Endothelial cell of umbilical vein (primary cell): ENCODE measurements at places on chromosomes 13 and 19. TPM values are rescaled to one million over a fixed set of nuclear protein-coding genes. Genes with fewer than 3 reads are reported as not detected.

DNA sequence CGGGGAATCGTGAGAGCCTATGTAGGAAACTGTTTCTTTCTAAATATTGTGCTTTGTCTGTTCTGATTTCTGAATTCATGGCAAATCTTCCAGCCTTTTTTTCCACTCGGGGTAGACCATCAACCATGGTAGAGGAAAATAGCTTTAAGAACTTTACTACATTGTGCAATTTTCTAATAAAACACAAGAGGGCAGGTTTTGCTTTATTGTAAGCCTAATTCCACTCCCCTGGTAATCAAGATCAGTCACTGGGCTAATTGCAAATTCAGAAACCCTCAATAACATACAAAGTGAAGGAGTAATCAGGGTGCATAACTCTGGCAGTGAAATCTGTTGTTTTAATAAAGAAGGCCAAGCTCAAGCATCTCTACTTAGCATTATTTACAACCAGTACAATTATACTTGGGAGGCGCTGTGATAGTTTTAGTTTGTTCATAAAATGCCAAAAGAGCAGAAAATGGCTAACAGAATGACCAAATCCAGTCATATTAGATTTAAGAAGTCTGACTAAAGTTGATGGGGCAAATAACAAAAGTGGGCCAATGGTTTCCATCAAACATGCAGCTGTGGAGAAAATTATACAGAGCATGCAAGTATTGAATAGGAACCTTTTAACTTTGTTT lies 43.8 kb downstream of the DCT start:
- DNase-seq, result peak; percentile 43

GRCh38 chr19:6999933-7000332 lies 21.3 kb downstream of the MBD3L2B start:
- no peak for DNase-seq

GRCh38 chr13:31159306-31159705 lies 2.4 kb downstream of the HSPH1 start:
- DNase-seq, result no peak

ZNF540 gene
- total RNA-seq, result 0.75 and 0.83 TPM in 2 replicates

CCL25 gene
- total RNA-seq, result not detected in 2 replicates

GRCh38 chr13:87821512-87821911 lies 150.3 kb downstream of the SLITRK5 start:
- no peak for DNase-seq

ERICH6B gene
- not detected in 2 replicates for total RNA-seq

DNA sequence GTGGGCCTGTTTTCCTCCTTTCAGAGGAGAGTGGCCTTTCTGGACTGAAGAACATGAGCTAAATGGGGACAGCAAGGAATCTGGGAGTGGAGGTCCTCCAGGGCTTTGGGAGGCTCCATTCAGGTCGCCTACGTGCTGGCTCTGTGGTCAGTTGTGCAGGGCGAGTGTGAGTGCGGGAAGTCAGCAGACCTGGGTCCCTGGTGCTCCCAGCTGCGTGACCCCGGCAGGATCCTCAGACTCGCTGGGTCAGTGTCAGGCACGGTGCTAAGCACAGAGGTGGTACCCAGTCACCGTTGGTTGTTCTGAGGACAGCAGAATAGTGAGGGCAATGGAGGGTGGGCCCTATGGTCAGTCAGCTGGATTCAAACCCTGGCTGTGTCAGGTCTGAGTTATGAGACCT lies 85.8 kb downstream of the SIPA1L3 start:
- no peak for DNase-seq

ZNF699 gene
- total RNA-seq, result 3.9 and 4.7 TPM in 2 replicates

- DNase-seq, result no peak
Observed at GRCh38 chr13:51632591-51633362, 48.5 kb downstream of the WDFY2 start.

DNA sequence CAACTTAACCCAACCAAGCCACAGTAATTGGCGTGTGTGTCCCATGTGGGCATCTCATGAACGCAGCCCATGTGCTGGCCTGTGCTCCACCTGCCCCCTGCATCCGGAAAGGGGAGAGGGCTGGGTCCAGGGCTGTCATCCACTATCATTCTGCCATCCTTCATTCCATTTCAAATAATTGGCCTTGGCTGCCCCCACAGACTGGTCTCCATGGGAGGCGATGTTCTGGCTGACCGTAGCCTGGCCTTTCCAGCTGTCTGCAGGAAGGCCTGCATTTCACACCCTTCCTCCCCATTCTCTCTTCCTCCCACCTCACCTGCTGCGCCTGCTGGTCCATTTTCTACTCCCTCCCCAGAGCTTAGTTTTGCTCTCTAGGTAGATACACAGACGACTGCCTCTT lies 442.8 kb downstream of the COG6 start:
- no peak for DNase-seq

GRCh38 chr19:2582984-2583956 lies 107.3 kb downstream of the GADD45B start:
- DNase-seq, result no peak

DNA sequence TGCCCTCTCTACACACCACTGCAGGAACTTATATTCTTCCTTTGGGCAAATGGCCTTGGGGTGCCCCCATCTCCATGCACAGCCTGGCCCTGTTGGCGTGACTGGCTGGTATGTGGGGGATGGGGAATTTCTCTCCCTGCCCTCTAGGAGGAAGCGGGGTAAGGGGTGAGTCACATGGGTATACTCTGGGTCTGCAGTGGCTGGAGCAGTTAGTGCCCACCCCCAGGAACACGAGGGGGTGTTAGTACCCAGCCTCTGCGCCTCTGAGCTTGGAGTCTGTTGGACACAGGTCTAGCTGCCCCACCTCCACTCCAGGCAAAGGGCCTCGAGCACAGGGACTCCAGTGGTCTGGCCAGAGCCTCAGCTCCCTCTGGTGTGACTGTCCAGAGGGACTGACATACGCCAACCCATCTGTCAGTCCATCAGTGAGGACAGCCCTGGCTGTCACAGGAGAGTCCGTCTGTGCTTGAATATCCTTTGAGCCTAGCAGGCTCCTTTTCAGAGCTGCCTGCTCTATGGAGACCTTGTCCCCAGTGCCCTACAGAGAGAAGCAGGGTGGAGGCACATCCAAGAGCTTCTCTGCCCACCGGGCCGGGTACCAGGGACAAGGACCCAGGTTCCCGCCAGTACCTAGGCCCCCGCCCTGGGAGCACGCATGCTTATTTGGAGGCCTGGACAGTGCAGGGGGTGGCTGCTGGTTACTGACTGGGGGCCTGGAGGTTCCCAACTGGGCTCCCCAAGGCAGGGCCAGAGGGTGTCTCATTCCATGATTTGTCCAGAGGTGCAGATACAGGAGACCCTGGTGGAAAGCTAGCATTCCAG lies 66.6 kb downstream of the CHST8 start:
- DNase-seq, result no peak

DNA sequence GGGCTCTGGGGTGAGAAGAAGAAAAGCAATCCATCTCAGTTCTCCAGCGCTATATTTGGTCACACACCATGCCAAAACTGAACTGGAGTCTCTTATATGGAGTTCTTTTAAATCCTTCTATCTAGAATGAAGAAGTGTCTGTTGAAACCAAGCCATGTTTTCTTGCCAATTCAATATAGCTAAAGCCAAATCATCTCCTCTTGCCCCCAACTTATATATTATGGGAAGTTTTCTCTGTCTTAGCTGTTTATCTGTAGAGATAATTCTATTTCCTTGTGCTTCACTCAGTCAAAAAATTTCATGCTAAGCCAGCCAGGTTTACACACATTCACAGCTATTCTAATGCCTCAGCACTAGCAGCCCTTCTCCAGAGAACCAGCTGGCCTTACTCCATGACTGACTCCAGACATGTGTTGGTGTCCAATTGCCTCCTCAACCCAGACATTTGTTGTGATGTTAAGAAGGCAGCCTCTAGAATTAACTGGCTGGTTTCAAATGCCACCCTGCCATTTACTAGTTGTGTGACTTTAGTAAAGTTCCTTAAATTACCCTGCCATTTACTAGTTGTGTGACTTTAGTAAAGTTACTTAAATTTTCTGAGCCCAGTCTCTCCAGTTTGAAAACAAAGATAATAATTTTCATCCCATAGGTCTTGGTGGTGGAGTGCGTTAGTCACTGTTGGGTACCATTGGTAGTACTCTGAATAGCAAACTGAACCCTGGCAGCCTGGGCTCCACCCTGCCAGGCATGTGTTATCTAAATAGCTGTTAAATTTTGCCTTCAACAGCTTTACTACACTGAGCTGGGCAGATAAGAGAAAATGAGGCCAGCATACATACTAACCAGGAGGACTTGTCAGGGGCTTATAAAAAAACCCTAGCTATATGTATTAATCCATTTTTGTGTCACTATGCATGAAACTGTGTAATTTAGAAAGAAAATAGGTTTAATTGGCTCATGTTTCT lies 525.1 kb downstream of the LMO7 start:
- no peak for DNase-seq

GRCh38 chr13:24271601-24272451 lies 37.6 kb upstream of the C1QTNF9 start:
- peak; percentile 60 for DNase-seq

GRCh38 chr13:41505209-41505835 lies 48.0 kb downstream of the RGCC start:
- DNase-seq, result no peak

DNA sequence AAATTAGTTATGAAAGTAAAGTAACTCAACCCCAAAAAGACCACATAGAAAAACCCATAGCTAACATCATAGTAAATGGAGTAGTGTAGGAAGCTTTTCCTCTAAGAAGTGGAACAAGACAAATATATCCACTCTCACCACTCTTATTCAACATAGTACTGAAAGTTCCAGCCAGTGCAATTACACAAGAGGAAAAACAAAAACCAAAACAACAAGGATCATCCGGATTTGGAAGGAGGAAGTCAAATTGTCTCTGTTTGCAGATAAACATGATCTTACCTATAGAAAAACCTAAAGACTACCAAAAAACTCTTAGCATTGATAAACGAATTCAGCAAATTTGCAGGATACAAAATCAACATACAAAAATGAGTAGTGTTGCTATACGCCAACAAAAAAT lies 8.5 kb upstream of the SIGLEC8 start:
- no peak for DNase-seq

GRCh38 chr19:19502281-19502680 lies 13.1 kb downstream of the TSSK6 start:
- DNase-seq, result no peak

KHSRP gene
- total RNA-seq, result 367 and 372 TPM in 2 replicates

ITGBL1 gene
- 8.8 and 9.9 TPM in 2 replicates for total RNA-seq

DNA sequence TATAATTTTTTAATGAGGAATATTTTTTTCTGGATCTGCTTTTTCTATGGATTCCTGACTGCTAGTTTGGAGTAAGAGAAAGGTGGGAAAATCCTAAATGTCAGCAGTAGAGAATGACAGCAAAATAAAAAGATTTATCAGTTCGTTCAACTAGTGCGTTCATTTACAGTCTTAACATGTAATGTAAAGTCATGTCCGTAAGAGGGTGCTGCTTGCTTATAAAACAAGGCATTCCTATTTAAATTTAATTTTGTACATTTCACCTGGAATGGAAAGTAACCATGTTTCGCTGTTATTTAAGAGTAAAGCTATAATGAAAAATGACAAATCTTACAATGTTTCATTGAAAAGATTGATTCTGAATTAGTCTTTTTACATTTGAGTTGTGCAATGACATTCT lies 76.6 kb downstream of the ZMYM2 start:
- no peak for DNase-seq

FPR3 gene
- total RNA-seq, result not detected in 2 replicates

GAPDHS gene
- total RNA-seq, result not detected in 2 replicates

GRCh38 chr13:34201050-34201913 lies 383.3 kb downstream of the RFC3 start:
- DNase-seq, result no peak

TRPC4 gene
- 0.42 and 0.64 TPM in 2 replicates for total RNA-seq

GRCh38 chr19:56147307-56147706 lies 6.2 kb downstream of the ZNF444 start:
- DNase-seq, result no peak

GRCh38 chr19:5814123-5814851 lies 9.4 kb downstream of the NRTN start:
- DNase-seq, result no peak

DNA sequence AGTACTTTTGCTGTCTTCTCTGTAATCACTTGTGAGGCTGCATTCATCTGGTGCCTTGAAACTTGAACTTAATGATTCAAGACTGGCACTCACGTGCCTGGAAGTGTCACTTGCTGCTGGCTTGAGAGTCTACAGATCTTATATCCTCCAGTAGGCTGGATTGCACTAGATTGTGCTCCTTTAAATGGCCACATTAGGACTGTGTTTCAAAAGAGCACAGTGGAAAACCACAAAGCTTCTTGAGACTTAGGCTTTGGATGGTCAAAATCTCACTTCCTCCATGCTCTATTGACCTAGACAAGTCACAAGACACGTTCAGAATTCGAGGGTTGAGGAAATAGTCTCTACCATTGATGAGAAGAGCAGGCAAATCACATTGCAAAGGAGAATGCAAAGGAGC lies 1278.8 kb upstream of the MIR17HG start:
- no peak for DNase-seq

DNA sequence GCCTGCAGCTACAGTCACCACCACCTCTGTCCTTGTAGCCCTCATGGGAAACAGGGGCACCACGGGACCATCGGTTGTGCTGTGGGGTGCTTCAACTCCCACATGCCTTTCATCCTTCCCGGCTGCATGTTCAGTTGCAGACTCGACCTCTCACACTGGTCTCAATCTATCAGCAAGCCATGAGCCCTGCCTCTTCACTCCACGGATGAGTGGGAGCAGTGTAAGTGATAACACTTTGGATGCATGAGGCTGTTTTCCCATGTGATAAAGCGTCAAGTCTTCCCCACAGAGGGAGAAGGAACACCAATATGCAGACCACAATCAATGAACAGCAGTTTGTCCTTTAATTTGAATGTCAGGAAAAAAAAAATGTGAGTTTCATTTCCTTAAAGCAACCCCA lies 12.2 kb downstream of the SERP2 start:
- no peak for DNase-seq

SRRM5 gene
- 0.27 and 0.32 TPM in 2 replicates for total RNA-seq

- no peak for DNase-seq
Observed at GRCh38 chr19:14950421-14950820, 9.1 kb downstream of the OR7C2 start.

DNA sequence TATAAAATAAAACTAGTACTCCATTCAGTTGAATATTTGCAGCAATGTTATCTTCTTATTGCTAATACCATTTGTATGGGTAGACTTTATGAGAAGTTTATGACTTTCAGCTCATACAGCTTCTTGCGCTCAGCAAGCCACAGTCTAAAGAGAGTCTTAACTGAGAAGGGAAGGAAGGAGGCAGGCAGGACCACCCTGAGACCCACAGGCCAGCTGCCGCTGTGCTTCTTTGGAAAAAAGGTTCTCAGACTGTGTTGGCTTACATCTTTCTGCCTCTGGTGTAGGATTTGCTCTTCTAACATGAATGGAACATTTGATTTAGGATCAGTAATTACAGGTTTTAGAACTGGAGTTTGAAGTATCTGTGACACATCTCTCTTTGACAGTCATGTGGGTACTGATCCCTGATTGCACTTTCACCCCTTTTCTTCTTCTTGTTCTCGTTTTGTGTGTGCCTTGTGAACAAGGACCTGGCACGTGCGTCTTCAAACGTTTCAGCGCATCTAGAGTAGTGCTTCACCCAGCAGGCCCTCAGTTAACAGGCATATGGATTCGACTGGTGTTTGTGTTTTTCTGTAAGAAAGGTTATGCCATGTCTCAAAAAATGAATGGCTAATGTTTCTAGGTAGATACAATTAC lies 7.1 kb upstream of the GPR18 start:
- DNase-seq, result no peak

- no peak for DNase-seq
Observed at GRCh38 chr19:41366089-41366488, 2.1 kb upstream of the B9D2 start.

- no peak for DNase-seq
Observed at GRCh38 chr13:112686364-112686763, 3.5 kb upstream of the ATP11A start.
